ENCODE measurements at places on chromosomes 5 and 9. TPM values are rescaled to one million over a fixed set of nuclear protein-coding genes. Genes with fewer than 3 reads are reported as not detected.

- H3K27ac ChIP-seq = no peak overlapping the region
- no peaks in the 10 kb centered on the region for H3K27me3 ChIP-seq
- no peaks in the 10 kb centered on the region for H3K36me3 ChIP-seq
- no peak overlapping the region for H3K4me3 ChIP-seq
- H3K4me1 ChIP-seq = peaks cover 9% of the 10 kb centered on the region
Measured at GRCh38 chr5:53406630-53407316, 73.7 kb upstream of the FST start.

DNA sequence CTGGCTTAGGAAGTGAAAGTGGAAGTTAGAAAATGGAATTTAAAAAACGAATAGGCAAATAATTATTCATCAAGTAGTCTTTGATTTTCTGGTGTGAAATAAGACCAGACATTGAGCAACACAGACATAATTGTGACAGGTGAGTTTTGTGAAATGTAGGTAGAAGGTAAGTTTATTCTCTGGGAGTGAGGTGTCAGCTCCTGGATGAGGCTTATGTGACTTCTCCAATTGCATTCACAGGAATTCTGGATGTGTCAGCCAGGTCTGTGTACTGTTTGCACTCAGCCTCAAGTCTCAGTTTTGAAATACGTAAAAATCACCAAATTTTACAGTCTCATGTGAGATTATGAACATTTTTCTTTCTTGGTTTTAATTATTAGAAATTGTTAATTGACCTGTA, 537.6 kb downstream of the CETN3 start:
- no peaks in the 10 kb centered on the region for H3K36me3 ChIP-seq
- no peaks in the 10 kb centered on the region for H3K27me3 ChIP-seq
- no peaks in the 10 kb centered on the region for H3K4me1 ChIP-seq

GRCh38 chr9:107737987-107738743, 248.6 kb upstream of the KLF4 start:
- no peak overlapping the region for H3K4me3 ChIP-seq
- no peaks in the 10 kb centered on the region for H3K36me3 ChIP-seq
- H3K27me3 ChIP-seq = no peaks in the 10 kb centered on the region
- DNase-seq = no peak

MCTP1 gene
- total RNA-seq = 0.28 TPM

PLGRKT gene
- total RNA-seq = 48.6 TPM

Measured in activated T-cell treated with anti-CD3 and anti-CD28 coated beads, Interleukin-2, amount 50 U/mL, for 72 hours (primary cell).